ENCODE measurements at places on chromosomes 6 and 20.

GRCh38 chr6:30849903-30850651 lies 34.2 kb upstream of the DDR1 start:
- no peak for DNase-seq

GRCh38 chr6:168226061-168226752 lies 93.4 kb downstream of the DACT2 start:
- no peak for DNase-seq

DNA sequence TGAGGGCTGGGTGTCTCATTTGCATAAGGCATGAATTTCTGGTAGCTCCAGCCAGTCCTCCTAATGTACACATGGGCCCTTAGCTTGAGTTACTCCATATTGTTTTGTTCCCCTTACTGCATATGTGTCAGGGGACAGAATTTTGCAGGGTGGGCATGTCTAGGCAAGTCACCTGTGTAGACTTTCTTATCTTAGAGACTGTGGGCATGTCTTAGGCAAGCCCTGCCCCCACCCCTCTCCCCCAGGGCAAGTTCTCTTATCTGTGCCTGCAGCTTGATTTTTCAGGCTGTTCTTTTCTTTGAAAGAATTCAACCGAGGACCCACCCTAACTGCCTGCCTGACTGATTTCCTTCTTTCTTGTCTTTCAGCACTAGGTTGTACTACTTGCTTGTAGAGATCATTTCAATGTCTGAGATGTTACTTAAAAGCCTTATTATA lies 32.1 kb downstream of the NHLRC1 start:
- DNase-seq, result no peak

- no peak for DNase-seq
Measured at GRCh38 chr20:61937146-61937962, 128.3 kb downstream of the TAF4 start.

DNA sequence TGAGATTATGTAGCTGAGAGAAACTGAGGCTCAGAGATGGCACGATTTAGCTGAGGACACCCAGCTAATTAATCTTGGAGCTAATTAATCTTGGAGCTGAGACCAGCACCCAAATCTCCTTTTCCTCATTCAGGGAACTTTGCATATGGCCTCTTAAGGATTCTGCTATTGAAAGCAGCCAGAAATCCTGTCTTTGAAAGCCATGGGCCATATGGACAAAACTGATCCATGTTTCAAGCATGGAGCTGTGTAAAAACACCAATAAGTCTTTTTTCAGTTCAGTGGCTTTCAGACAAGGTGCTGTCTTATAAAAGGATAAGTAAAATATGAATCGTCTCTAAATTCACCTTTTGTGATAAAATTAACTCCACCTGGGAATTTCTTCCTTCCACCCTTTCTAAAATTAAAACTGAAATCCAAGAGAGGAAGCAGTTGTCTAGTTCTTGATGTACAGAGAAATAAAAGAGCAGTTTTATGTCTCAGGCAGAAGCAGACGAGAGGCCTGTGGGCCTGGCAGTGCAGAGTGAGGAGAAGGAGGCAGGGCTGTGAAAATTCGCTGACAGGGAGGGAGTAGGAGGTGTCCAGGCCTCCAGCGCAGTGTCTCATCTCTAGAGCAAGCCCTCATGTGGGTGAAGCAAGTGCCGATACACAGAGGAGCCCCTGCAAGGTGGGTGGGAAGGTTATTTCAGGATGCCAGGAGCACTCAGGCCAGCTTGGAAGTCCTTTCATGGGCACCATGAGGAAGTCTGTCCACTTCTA lies 266.9 kb downstream of the UST start:
- DNase-seq, result no peak

- DNase-seq, result no peak
Measured at GRCh38 chr6:163635315-163635714, 220.8 kb downstream of the QKI start.

- DNase-seq, result peak; percentile 90
Measured at GRCh38 chr6:3997177-3997770, 81.7 kb downstream of the FAM217A start.

DNA sequence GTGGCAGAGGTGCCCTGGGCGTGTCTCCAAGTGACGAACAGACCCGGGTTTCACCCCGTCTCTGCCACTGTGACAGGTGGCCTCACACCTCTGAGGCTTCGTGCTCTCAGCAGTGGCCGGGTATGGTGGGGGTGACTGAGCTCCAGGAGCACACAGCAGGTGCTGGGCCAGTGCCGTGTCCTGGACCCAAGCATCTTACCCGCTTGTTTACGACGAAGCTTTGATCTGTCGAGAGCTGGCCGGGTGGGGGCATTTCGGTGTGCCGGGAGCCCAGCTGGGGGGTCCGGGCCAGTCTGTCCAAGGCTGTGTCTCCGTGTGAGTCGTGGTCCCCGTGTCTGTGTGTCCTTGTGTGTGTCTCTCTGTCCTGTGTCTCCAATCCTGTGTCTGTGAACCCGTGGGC lies 7.1 kb upstream of the LKAAEAR1 start:
- no peak for DNase-seq

- no peak for DNase-seq
Measured at GRCh38 chr20:54268941-54269340, 61.1 kb downstream of the PFDN4 start.

DNA sequence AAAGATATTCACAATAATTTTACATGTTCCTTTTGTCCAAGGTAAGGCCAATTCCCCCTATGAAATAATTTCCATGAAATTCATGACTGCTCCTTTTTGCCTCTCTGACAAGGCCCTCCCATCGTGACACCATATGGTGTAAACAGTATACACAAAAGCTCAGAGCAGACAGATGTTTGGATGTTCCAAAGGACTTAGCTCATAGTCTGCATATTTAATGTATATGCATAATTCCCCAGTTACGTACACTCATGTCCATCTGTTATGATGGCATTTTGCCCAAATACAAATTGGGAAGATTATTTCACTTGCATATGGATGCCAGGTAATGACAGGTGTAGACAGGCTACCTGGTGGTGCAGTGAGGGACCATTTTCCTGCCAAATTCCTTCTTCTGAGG lies 376.5 kb downstream of the KHDRBS2 start:
- no peak for DNase-seq

DNA sequence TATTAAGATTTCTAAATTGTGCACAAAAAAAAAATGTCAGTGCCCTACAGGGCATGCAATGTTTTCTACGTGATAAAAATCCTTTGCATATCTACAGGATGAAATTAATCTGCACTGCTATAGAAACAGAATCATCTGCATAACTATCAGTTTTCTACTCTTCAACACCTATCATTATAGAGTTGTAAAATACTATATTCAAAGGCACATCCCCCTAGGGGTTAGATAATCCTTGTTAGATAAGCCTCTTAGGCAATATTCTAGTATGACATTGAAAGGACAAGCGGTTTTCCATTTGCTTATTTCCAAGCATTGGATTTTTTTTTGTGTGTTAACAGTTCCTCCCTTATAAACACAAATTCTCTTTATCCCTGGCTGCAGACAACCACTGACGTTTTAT lies 98.7 kb upstream of the LAMA2 start:
- no peak for DNase-seq

GRCh38 chr6:113809826-113810225 lies 47.3 kb upstream of the MARCKS start:
- DNase-seq, result no peak

- no peak for DNase-seq
Measured at GRCh38 chr6:49635480-49635879, 1.2 kb downstream of the RHAG start.

DNA sequence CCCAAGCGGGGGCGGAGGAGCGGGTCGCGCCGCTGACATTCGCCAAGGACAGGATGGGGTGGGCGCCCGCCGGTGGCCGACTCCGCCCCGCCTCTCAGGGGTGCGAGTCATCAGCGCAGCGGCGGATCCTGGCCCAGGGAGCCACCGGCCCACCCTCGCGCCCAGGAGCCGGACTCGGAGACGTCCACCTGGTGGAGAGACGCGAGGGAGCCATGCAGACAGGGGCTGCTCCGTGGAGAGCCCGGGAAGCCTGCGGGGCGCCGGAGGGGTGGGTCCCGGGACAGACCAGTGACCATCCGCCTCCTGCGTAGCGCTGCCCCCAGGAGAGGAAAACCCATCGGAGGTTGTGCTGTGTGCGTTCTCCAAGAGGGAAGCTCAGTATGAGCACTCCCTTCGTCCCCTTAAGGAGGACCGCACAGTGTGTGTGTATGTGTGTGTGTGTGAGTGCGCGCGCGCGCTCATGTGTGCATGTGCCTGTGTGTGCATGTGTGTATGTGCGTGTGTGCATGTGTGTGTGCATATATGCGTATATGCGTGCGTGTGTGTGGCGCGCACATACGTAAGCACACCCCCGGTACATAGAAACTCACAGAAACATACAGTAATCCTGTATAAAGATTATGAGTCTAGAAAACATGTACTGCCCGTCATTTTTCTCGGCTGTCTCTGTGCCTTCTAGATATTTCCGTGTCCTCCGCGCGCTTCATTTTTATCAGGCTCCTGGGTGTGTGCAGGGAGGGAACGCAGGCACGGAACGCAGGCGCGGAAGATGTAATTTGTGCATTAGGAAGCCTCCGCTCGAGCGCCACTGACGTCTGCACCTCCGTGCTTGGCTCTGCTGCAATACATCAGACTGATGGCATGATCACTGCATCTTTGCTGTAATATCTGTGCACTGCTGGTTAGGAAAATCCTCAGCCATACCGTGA lies 158.9 kb downstream of the TBXT start:
- DNase-seq, result no peak

DNA sequence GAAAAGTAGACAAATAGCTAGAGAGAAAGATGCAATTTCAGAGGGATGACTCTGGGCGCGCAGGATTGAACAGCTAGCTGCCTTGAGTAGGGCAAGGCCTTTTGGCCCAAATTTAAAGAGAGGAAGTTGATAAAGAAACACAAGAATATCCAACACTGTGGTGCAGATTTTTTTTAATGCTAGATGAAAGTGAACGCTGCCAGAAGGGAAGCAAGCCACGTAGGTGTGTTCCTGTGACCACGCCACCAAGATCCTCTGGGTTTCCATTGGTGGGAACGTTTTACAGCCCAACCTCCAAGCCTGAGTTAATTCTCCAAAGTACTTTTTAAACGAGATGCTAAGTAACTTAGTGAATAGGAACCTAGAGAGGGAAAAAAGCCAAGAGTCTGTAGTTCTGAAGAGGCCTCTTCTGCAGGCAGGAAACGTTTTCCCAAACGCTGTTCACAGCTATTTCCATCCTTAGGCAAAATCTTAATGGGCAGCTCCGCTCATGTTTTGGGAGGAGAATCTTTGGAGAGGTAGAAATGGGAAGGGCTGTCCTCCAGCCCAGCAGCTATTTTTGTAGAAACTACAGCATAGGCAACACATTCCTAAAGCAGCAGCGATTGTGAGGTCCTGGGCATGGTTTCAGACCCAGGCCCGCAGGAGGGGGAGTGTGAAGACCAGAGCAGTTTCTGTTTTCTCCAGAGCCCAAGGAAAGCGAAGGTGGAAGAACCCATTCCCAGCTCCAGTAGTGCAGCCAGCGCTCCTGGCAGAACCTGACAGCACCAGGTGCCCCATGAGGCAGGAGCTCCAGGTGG lies 8.2 kb downstream of the LY86 start:
- no peak for DNase-seq

GRCh38 chr6:154433477-154434241 lies 76.8 kb downstream of the CNKSR3 start:
- peak; percentile 28 for DNase-seq

All from adipocyte (in vitro differentiated cells).